NCI-H226 (cell line): ENCODE measurements at places on chromosomes 11 and 22.

DNA sequence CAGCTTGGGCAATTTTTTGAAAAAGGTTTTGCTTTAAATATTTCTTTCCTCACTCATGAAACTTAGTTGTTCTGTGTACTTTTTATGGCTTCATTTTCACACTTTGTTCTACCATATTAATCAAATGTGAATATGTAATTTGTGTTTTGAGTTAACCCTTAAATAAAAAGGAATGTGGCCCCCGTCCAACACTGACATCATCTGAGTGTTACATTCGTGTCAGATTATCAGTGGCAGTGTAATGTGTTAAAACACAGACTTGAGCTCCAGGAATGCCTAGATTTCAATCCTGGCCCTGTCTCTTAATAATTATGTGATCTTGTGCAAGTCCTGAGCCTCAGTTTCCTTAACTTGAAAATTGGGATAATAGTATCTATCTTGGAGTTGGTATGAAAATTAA lies 5.6 kb downstream of the RTN3 start:
- DNase-seq = no peak

DNA sequence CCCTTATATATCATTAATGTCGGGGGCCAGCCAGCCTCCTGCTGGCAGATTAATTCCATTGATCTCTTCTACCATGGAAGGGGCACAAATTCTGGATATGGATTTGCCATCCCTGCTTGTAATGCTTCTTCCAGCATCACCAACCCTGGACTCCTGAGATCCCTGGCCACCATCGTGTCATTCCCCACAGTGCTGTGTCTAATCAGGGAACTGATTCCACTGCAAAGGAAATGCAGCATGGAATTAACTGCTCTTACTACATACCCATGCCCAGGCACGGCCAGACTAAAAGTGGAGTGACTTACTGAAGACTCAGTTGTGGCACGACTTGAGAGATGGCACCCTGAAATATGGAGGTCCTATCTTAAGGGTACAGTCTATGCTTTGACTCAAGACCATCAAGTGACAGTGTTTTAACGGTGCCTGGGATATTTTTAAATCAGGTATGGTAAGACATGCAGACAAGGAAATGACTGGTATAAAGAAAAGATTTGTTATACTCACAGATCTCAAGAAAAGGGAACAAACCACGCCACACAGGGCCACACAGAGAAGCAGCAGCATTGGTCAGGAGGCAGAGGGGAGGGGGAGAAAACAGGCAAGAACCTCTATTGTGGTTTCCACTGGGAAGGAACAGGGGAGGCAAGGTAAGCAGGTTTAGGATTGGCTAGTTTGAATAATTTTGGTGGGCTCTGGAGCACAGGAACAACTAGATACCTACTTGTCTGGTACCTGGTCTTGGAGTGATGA lies 65.1 kb downstream of the IGLL5 start:
- DNase-seq = no peak

GRCh38 chr11:68816917-68817419 lies 24.7 kb downstream of the CPT1A start:
- no peak for DNase-seq

GRCh38 chr11:111776398-111777093 lies 10.4 kb upstream of the PPP2R1B start:
- no peak for DNase-seq

- DNase-seq = no peak
Observed at GRCh38 chr11:116714902-116715301, 57.9 kb downstream of the BUD13 start.

GRCh38 chr22:19707347-19708290 lies 6.7 kb upstream of the SEPTIN5 start:
- DNase-seq = no peak

DNA sequence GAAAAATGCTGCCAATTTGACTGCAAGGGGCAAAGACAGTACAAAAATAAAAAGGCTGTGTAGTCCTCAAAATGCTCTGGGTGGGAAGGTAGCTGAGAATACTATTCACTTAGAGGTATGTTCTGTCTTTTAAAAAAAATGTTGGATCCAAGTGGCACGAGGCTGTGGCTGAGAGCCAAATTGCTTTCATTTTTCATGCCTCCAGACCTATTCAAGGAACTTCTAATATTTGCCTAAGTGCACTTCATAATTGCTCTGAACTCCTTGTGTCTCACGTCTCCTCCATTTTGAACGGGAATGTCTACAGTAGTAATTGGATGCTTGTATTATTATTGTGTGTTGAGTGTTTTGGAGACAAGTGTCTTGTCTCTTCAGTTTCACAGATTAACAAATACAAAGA lies 19.1 kb upstream of the SLC22A25 start:
- no peak for DNase-seq

DNA sequence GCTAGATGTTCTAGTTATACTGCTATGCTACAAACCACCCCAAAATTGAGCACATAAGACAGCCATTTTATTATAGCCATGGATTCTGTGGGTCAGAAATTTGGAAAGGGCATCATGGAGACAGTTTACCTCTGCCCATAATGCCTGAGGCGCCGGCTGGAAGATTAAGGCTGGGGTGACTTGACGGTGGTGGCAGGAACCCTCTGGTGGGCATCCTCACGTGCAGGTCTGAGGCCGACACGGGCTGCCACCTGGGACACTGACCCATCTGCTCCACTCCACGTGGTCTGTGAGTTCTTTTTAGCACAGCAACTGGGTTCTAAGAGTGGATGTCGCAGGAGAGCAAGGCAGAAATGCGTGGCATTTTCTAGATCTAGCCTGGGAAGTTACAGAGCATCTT lies 40.0 kb upstream of the PRDM11 start:
- DNase-seq = no peak

GRCh38 chr22:35540595-35541253 lies at the start of gene RASD2:
Gene RASD2 (plus strand): TSS chr22:35540831. CDS start chr22:35546810, 5,979 bp downstream.
- no peak for DNase-seq

- no peak for DNase-seq
Observed at GRCh38 chr11:36454941-36455631, 55.0 kb downstream of the TRAF6 start.

GRCh38 chr11:47907499-47907898 lies 59.3 kb upstream of the NUP160 start:
- DNase-seq = peak; percentile 93

DNA sequence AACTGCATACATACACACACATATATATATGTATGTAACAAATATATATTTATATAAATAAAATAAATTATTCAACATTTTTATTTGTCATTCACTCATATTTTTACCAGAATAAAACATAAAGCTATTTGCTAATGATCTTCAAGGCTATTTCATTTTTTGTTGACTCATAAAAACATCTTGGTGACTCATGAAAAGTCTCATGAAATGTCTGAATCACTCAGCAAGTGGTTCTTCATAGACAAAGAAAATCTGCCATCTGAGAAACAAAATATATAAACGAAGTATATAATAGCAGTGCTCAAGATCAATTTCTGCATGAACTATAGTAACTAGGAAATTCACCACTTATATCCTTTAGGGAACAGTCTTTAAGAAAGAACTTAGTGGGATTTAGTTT lies 764.8 kb upstream of the FAT3 start:
- DNase-seq = no peak

DNA sequence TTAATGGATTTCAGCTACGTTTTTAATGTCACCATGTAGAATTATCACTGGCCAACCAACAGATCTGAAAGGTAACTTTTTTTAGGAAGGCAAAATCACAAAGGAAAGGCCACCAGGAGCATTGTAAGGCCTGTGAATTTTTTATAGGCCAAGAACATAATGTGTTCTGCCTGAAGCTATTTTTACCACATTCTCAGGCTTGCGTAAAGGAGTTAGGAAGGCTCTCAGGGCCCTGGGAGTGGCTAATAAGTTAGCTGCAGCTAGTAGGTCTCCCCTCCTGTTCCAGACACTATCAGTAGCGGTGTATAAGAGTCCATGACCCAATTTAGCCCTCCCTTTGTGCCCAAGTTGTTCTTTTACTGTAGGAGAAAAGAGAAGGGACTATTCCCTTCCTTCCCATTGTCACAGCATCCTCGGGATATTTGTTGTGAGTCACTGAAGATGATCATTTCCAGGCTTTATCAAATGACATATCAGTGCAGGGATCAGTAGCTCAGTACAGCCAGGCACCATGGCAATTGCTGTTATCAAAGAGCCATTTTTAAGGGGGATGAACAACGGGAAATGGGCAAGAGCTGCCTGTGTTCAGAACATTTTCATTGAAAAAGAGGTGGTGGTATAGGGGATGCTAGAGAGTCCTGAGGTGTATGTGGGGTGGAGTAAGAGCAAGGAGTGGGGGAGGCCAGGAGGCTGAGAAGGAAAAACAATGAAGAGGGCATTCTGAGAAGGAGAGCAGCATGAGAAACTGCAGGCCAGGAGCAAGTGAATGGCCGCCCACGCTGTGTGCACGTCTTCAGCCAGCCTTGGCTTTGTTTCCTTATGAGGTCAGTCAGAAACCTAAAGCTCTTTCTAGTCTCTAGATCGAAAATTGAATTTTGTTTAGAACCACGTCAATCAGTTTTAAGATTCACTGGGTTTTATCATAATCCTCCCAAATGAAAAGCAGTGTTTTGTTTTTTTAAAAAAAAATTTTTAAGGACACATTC lies 940.3 kb downstream of the NTM start:
- no peak for DNase-seq

DNA sequence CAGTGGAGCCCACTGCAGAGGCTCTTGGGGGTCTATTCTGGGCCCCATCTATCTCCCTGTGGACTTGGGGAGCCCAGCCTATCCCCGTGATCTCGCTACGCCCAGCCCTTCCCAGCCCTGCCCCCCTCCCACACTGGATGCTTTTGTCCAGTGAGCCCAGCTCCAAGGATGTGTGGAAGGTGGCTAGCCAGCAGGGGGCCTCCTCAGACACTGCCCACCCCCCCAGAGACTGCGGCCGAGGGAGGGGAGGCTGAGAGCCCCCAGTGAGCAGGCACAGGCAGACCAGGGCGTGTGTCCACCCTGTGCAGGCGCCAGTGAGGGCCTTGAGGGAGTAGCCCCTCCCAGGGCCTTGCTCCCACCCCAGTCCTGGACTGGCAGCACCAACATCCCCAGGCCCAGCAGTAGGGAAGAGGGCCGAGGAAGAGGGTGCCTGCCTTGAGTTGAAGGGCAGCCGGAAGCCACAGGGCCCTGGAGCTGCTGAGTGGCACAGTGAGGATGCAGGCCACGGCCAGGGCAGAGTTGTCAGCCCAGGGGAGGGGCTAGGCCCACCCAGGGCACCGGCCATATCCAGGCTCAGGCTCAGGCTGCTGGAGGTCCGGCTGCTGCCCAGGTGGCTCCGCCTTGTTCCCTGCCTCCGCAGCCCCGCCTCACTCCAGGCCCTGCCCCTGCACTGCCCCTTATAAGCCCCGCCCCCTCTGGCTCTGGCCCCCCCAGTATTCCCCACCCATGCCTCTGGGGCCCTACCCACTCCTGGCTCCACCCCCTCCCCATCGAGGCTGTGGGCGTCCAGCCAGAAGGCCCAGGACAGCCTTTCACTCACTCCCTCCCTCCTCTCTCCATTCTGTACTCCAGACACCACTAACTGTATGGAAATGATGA lies 28.0 kb downstream of the MOB2 start:
- peak; percentile 42 for DNase-seq

DNA sequence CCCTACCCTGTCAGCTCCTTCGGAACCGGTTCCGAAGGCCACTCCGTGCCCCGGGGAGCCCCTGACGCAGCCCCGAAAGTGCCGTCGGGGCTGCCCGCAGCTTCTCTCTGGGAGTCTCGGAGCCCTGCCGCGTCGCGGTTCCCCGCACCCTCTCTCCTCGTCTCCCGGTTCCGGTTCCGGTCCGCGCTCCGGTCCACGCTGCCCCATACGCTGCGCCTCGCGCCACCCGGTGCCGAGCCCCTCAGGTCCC lies 618 bp downstream of the MTA2 start:
- DNase-seq = no peak

DNA sequence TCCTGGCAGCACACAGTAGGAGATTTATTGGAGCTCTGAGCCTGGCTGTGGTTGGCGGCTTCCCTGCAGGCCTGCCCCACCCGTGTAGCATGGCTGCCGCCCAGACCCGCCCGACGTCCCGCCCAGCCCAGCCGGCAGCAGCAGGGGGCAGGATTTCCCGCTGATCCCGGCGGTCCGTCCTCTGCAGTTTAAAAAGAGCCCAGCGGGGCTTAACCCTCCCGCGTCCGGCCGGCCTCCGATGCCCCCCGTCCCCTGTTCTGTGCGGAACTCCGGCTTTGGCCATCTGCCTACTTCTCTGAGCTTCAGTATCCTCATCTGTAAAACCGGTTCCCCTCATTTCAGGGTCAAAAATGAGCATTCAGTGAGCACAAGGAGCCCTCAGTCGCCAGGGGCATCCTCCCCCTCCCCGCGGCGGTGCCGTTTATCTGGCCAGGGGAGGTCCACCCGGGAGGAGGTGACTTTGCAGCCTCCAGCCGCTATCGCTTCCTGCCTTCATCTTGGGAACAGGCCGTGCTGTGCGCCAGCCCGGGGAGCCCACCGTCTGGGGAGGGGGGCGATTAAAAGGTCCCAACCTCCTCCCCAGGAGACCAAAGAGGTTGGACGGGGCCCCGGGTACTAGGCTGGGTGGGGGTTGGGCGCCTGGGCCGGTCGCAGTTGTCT lies at the start of gene GAS2L1:
Gene GAS2L1 (plus strand): TSS at position 476 of the 660 bp plus-strand sequence. CDS start 1,456 bp downstream, outside the sequence.
- DNase-seq = peak; percentile 57

- DNase-seq = no peak
Observed at GRCh38 chr11:14451825-14452224, 47.8 kb downstream of the COPB1 start.

GRCh38 chr11:95515371-95515770 lies 274.2 kb downstream of the FAM76B start:
- no peak for DNase-seq

GRCh38 chr11:5280582-5281102 lies 10.9 kb upstream of the HBE1 start:
- peak; percentile 95 for DNase-seq

- peak; percentile 41 for DNase-seq
Observed at GRCh38 chr22:20750461-20751184, 23.3 kb upstream of the SERPIND1 start.

DNA sequence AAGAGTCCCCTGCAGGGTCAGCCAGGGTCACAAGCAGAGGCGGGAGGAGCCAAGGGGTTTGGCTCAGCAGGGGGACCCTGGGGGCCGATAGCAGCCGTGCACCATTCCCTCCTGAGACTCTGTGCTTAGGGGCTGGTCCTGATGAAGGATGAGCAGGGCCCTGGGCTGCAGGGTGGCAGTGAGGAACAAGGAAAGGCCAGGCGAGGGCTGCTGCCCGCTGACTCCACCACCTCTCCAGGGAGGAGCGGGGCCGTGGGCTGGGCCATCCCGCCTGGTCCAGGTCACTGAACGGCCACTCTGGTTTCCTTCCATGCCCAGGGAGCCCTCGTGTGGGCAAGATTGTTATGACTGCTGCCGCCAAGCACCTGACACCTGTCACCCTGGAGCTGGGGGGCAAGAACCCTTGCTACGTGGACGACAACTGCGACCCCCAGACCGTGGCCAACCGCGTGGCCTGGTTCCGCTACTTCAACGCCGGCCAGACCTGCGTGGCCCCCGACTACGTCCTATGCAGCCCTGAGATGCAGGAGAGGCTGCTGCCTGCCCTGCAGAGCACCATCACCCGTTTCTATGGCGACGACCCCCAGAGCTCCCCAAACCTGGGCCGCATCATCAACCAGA lies 9.2 kb upstream of the NDUFS8 start:
- DNase-seq = peak; percentile 50

GRCh38 chr11:44143987-44144909 lies 48.8 kb downstream of the EXT2 start:
- no peak for DNase-seq
